ENCODE measurements at places on chromosomes 4 and X.

- no peak for DNase-seq
These were observed 563.9 kb downstream of the GRXCR1 start for GRCh38 chr4:43456383-43456782.

DNA sequence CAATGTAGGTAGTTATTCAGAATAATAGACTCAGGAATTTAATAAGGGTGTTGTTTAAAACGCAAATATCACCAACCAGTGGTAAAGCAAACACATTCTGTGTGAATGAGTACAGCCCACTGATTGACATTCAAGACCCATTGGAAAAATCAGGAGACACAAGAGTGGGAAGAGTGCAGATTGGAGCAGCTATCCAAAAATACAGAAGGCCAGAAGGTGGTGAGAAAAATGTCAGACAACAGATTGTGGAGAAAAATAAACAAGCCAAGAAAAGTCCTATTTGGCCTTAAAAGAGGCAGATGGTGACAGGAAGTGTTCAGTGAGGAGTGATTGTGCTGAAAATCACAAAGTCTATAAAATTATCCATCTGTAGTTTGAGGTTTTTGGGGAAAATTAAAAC lies 39.3 kb downstream of the CPE start:
- DNase-seq: no peak

GRCh38 chr4:8595237-8596087 lies 2.9 kb downstream of the CPZ start:
- no peak for DNase-seq

DNA sequence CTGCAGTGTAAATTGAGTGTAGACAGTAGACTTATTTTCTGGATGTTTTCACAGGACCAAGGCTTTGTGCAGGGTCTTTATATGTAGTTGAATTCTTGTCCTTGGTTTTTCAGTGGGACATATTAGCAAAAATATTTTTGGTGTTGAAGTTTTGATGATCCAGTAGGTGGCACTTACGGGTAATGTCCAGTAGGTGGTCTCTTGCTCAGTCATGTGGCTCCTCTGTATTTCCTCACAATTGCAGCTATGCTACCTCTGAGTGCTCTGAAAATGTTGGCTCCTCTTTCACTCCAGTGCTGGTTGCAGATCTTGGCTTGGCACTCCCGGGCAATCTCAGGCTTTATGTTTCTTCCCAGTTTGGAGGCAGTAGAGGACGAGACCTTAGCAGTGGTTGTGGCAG lies 419.8 kb upstream of the AMOT start:
- peak; percentile 3 for DNase-seq

- DNase-seq: no peak
These were observed 11.1 kb upstream of the KDM5C start for GRCh38 chrX:53236025-53236679.

- DNase-seq: peak; percentile 3
These were observed at the start of gene SLC10A4 for GRCh38 chr4:48483006-48483776. Gene SLC10A4, plus strand, starts transcription at chr4:48483343. Its CDS starts 219 bp downstream, at chr4:48483562.

DNA sequence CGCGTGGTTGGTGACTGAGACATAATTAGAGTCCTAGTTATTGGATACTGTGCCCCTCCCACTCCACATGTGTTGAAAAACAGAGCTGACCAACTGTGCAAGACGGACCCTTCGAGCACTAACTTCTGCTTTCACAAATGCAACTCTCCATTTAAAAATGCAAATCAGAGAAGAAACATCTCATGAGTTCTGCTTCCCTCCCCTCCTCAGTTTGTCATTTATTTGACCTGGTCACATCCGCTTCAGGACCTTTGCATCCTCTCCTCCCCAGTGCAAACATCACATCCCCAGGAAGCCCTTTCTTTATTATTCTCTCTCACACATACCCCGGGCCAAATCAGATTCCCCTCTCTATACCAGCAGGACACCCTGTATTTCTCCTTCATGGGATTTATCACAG lies 38.1 kb upstream of the NOCT start:
- DNase-seq: no peak

GRCh38 chrX:794311-794710 lies 163.7 kb downstream of the SHOX start:
- no peak for DNase-seq

- DNase-seq: no peak
These were observed 13.3 kb upstream of the SCD5 start for GRCh38 chr4:82811838-82812341.

DNA sequence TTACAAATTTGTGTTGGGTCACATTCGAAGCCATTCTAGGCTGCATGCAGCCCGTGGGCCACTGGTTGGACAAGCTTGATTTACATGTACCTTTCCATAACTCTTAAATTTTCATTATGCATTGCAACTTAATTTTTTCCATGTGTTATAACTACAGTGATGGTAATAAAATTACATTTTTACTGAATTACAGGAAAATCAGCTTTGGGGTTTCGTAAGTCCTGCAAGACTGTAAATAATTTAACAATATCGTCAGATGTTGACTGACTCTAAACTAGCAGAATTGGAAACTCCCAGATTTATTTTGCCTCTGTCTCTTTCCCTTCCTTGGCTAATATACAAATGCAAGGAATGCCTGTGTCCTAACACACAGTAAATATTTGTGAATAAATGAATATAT lies 88.0 kb upstream of the RAPGEF2 start:
- no peak for DNase-seq

GRCh38 chrX:131068945-131069719 lies 11.0 kb downstream of the ARHGAP36 start:
- no peak for DNase-seq

GRCh38 chr4:153113061-153113837 lies 91.0 kb upstream of the TRIM2 start:
- no peak for DNase-seq

DNA sequence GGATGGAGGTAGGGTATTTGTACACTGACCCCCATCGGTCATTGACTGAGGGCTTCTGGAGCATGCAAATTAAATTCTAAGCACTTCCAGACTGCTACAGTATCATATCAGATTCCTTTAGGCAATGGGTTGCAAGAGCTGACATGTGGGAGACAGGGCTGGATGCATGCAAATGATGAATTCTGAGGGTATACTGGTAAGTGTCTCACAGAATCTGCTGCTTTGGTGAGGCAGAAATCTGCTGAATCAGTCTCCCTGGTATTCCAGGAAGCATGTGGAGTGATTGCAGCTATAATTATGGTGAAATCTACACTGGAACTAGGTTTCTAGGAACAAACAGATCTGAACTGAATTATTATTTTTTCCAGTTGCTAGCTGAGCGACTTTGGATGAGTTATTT lies 684.9 kb upstream of the MAGEB2 start:
- DNase-seq: no peak

- no peak for DNase-seq
These were observed 141.5 kb upstream of the RBPJ start for GRCh38 chr4:26179316-26179760.

DNA sequence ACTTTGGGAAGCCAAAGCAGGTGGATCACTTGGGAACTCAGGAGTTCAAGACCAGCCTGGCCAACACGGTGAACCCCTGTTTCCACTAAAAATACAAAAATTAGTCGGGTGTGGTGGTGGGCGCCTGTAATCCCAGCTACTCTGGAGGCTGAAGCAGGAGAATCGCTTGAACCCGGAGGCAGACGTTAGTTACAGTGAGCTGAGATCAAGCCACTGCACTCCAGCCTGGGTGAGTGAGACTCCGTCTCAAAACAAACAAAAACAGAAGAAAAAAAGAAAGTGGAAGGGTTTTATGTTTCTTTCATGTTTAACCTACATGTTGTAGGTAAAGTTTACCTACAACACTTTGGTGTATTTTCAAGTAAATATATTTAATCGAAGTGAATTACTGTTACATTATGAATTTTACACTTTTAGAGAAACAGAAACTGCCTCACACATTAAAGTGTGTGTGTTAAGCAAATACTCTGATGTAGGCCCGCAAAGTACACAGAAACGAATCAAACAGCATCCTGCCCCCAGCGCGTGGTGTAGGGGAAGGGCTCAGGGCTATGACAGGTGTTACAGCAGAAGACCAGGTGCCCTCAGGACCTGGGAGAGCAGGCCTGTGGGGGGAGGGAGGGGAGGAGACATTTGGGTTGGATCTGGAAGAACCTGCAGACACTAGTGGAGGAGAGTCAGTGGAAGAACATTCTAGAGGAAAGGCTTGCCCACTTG lies 39.0 kb downstream of the PTTG2 start:
- no peak for DNase-seq

DNA sequence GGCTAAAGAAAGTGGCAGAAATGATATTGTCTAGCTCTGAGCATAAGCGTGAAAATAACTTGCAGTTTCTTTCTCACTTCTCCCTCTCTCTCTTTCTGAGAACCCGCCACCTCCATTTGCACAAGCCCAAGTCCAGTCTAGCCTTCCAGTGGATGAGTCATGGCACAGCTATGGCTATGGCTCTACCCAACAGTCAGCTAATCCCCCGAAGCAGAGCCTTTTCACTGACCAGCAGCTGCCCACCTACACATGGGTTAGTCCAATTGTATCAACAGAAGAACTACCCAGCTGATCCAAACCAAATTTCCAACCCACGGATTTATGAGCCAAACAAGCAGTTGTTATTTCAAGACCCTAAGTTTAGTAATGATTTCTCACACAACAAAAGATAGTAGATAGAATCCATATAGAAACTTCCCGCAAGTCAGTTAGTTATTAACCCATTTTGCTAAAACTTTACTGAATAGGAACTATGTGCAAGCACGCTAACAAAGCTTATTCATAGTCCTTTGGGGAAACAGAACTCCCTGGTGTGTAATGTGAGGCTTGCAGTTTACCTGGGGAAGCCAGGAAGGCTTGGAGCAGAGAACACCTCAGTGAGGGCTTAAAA lies 282.3 kb downstream of the INPP4B start:
- DNase-seq: no peak

GRCh38 chr4:137307806-137308205 lies 224.5 kb downstream of the PCDH18 start:
- no peak for DNase-seq

GRCh38 chr4:83221897-83222441 lies 62.6 kb downstream of the COQ2 start:
- no peak for DNase-seq

GRCh38 chr4:120855307-120856001 lies 67.1 kb downstream of the PRDM5 start:
- no peak for DNase-seq

DNA sequence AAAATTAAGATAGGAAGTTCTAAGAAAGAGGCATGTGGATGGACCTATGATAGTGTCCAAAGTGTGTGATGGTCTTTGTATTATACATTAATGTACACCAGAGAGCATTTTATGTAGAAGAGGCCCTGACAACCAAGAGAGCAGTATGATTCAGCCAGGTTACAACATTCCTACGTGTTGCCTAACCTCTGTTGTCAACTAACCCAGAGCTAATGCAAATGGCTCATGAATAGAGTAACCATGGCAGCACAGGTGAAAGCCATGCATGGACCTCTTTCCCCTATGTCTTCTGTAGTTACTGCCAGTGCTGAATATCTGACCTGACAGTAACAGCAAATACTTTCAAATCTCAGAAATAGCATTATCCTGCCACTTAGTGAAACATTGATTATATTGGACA lies 255.6 kb downstream of the NDST4 start:
- no peak for DNase-seq

- no peak for DNase-seq
These were observed 14.2 kb downstream of the ZNF185 start for GRCh38 chrX:152912106-152912505.

DNA sequence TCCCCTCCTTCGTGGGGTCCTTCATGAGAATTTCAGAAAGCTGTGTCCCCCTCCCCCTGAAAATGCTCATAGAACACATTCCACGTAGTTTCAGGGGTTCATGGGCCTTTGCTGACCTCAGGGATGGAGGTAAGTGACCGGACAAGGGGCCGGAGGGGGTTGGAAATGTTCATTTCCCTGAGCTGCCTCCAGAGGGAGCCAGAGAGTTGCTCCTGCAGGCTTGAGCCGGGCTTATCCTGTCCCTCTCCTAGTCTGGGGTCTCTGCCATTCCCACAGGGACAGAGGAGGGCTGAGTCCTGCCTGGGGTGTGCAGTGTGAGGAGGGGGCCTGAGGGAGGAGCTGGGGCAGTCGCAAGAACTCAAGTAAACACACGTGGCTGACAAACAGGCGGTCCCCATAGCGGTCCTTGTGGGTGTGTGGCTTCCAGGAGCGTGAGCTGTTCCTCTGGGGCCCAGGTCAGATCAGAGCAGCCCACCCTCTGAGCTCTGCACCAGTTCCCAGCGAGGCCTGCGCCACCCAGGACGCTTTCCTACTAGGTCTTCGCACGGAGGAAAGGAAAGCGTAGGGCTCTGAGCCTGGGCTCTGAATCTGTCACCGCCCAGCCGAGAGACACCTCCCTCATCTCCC lies 62.5 kb downstream of the WFS1 start:
- DNase-seq: no peak

GRCh38 chr4:55173580-55173979 lies 48.2 kb upstream of the KDR start:
- DNase-seq: no peak

GRCh38 chr4:19520939-19521520 lies 730.7 kb upstream of the SLIT2 start:
- no peak for DNase-seq

DNA sequence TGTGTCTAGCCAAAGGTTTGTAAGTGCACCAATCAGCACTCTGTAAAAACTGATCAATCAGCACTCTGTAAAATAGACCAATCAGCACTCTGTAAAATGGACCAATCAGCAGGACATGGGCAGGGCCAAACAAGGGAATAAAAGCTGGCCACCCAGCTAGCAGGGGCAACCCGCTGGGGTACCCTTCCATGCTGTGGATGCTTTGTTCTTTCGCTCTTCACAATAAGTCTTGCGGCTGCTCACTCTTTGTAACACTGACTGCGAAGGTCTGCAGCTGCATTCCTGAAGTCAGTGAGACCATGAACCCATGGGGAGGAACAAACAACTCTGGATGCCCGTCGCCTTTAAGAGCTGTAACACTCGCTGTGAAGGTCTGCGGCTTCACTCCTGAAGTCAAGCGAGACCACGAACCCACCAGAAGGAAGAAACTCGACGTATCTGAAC lies 14.3 kb downstream of the HNRNPDL start:
- no peak for DNase-seq
